ENCODE measurements at places on chromosomes 2 and 18.

GRCh38 chr2:158890296-158890905 is 78.0 kb upstream of the TANC1 start:
- DNase-seq, result no peak

GRCh38 chr2:190405070-190405469 is 3.1 kb upstream of the MFSD6 start:
- DNase-seq, result no peak

DNA sequence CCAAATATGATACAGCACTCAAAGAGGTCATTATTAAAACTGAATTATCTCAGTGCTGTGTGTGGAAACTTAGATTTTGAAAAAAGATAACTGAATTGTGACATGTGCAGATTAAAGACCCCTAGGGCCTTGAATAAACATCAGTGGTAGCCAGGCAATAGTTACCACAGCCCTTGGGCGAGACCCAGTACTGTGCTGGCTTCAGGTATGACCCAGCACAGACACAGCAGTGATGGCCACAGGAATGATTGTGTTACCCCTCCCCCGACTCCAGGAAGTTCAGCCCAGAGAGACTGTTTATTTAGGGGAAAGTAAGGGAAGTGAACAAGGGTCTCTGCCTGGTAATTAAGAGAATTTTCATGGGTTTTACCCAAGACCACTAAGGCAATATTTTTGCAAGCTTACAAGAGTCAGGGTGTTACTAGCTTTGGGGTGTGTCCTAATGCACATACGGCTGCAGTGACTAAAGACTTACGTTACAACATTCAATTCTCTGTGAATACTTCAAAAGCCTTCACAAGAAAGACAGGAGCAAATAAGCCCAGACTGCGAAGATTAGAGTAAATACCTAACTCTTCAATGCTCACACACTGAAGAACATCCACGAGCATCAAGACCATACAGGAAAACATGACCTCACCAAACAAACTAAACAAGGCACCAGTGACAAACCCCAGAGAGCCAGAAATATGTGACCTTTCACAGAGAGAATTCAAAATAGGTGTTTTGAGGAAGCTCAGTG is 28.2 kb upstream of the ITGAV start:
- DNase-seq, result no peak

DNA sequence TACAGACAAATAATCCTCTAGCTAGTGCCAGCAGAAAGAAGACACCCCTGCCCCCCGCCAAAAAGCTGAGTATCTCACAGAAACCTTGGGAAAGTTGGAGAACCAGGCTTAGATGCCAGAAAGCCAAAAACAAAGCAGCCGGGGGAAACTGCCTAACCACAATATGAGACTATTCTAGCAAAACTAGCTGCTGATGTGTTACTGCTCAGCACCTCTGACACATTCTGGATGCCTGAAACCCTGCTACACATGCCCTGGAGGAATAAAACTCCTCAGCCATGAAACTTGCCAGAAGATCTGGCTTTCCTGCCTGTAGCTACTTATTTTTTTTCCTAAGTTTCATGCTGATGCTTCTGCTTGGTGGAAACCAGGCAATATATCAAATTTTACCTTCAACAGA is 122.7 kb upstream of the GCFC2 start:
- DNase-seq, result no peak

GRCh38 chr2:147772781-147773180 is 72.0 kb upstream of the ACVR2A start:
- no peak for DNase-seq

DNA sequence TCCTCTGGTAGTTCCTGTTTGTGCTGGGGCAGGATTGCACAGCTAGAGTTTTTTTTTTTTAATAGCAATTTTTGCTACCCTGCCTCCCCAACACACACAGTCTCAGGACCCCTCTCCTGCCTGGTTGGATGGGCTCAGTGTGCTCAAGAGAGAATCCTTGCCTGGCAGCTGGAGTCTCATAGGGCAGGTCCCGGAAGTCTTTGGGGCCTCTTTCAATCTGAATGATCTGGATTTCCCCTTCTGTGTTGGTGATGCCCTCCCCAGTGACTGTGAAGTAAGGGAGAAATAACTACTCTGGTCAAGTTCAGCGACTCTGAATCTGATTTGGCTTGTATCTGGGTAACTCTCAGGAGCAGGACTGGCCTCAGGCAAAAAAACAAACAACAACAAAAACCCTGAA is 220.6 kb upstream of the LRRTM1 start:
- no peak for DNase-seq

GRCh38 chr2:26630669-26631360 is 10.4 kb downstream of the CIB4 start:
- no peak for DNase-seq

DNA sequence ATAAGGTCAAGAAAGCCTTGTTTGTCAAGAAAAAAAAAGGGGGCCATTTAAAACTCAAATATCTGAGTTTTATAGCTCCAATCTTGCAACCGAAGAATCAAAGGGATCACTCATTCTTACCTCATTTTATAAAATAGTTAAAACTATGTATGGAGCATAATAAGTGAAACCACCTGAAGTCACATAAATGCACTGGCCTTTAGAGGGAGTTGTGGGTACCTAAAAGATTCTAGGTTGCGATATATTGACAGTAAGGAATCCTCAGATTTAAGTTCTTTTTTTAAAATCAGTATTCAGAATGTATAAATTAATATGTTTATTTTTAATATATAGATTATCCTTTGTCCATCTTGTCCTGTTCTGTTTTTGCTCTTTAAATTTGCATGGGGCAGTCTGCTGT is 3.4 kb downstream of the ARHGAP28 start:
- DNase-seq, result no peak

DNA sequence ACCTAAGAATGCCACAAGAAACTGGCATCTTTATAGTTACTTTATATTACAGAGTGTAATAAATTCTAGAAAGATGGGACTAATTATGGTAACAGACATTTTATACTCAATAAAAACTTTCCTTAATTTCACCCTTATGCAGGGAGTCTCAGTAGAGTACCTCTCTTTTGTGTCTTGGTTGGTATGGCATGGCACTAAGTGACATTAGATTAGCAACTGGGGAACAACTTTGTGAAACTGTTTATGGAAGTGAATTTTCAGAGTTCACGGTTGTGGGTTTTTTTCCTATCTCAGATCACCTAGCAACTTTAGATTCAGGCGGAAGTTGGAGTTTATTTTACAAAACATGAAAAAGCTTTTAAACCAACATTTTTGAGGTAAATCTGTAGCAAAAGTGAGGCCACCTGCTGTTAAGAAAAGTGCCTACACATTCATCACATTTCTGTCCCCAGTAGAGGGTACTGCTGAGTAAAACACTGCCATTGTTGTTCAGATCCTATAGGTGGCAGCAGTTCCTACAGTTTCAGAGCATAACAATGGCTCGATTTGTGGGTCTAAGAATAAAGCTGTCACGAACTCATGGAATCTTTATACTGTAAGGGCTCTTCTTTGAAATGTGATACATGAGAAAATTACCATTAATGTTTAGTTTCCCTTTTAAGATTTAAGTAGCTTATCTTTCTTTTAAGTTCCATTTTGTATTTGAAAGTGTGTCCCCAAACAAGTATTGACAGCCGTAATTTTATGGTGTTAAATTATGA is 117.6 kb downstream of the CAMKMT start:
- peak; percentile 72 for DNase-seq

DNA sequence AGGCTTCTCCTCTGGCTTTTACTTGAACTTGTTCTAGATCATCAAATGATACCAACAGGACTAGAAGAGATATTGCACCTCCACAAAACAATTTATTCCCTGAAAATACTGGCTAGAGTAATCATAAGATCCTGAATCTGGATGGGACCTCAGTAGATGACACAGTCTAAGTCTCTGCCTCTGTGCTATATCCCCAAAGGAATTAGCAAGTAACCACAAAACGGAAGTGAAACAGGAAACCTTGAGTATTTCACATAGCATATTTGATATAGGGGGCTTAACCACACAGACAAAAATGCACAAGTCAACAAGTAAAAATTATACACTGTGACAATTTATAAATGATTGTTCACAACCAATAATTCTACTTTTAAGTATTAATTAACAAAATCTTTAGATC is 456.9 kb upstream of the TNP1 start:
- DNase-seq, result no peak

- DNase-seq, result no peak
These were observed 183.1 kb upstream of the MC4R start for GRCh38 chr18:60555625-60556024.

GRCh38 chr2:182763311-182763912 is 47.4 kb downstream of the DNAJC10 start:
- peak; percentile 36 for DNase-seq

GRCh38 chr18:67305466-67305865 is 211.1 kb downstream of the DSEL start:
- DNase-seq, result no peak

- peak; percentile 68 for DNase-seq
These were observed 22.7 kb downstream of the BCL11A start for GRCh38 chr2:60530660-60531281.

- DNase-seq, result no peak
These were observed 33.8 kb upstream of the TEX51 start for GRCh38 chr2:126864861-126865260.

DNA sequence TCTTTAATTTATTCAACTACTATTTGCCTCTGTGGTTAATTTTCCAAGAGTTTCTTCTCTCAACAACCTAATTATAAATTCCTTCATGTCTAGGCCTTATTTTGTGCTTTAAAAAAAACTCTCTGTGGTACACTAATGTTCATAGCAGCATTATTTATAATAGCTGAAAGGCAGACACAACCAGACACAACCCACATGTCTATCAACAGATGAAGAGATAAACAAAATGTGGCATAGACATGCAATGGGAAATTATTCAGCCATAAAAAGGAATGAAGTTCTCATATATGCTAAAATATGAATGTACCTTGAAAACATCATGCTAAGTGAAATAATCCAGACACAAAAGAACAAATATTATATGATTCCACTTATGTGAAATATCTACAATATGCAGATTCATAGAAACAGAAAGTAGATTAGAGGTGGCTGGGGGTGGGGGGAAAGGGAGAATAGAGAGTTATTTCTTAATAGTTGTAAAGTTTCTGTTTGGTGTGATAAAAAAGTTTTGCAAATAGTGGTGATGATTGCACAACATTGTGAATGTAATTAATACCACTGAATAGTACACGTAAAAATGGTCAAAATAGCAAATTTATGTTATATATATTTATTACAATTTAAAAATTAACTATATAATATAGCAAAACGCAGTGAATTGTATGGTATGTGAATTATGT is 28.1 kb upstream of the RASGRP3 start:
- no peak for DNase-seq

- DNase-seq, result no peak
These were observed 40.6 kb upstream of the RTTN start for GRCh38 chr18:70246061-70246466.

- no peak for DNase-seq
These were observed 220.8 kb downstream of the GALNT13 start for GRCh38 chr2:154092571-154092970.

- DNase-seq, result no peak
These were observed 23.5 kb upstream of the MFF start for GRCh38 chr2:227301523-227301922.

GRCh38 chr2:24971536-24972314 is at the start of gene DNAJC27:
Gene DNAJC27, minus strand, starts transcription at chr2:24971955. Its CDS starts 51 bp downstream, at chr2:24971904.
- peak; percentile 97 for DNase-seq

DNA sequence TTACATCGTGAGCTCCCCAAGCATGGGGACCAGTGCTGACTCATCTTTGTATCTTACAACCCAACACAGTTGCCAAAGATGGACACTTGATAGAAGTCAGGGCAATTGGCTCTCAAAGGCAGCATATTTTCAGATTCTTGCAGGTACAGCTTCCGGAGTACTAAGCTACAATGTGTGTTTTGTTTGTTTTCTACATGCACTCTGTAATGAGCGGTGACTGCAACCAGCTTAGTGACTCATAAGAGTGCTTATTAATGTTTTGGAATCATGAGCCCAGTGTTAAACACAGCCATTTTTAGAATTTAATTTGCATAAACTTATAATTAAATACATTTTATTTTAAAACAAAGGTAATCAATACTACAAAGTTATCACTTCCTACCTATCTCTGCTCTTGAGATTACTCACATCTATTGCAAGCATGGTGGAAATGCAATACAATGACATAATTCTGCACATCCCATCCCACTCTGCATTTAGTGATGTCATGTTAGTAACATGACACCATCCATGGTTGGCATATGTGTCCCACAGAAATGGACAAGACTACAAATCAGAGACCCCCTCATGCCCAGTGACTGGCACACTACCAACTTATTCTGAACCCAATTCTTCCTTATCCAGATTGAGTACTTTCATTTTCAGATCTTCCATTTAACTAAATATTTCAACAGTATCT is 399.8 kb upstream of the ST6GAL2 start:
- DNase-seq, result no peak

- DNase-seq, result no peak
These were observed 75.9 kb downstream of the TMEM163 start for GRCh38 chr2:134642938-134643337.

GRCh38 chr18:8151181-8151580 is 458.1 kb upstream of the RAB12 start:
- DNase-seq, result no peak

DNA sequence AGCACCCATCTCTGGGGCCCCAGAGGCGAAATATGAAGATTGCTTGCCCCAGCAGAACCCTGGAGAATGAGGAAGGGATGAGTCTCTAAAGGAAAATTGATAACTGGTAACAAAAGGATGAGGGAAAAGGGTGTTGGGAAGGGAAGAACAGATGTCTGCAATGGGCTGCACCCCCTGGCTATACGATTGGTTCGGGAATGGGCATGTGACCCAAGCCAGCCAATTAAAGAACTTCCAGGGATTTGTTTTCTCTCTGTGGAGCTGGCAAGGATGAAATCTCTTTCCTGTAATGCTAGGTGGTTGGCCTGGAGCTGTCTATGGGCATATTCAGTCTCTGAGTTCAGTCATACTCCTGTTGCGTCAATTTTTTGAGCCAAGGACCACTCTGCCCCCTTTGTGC is 12.8 kb upstream of the NPPC start:
- DNase-seq, result no peak

DNA sequence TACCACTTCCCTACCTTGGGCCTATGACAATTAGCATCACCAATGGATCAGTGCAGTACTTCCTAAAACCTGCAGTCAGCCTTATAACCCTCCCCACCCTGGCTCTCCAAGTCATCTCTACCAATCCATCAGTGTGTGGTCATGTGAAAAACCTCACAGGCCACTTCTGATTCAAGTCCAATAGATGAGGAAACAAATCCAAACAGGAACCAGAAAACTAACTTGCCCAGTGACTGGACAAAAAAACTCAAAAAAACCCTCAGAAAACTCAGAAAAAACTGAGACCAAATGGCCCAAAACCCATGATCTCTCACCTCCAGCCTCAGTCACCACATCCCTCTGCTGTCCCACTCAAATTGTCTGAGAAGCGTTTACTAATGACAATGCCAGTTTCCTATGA is 43.3 kb downstream of the TGFA start:
- DNase-seq, result no peak

- no peak for DNase-seq
These were observed 44.4 kb downstream of the PTPN2 start for GRCh38 chr18:12839526-12840196.

DNA sequence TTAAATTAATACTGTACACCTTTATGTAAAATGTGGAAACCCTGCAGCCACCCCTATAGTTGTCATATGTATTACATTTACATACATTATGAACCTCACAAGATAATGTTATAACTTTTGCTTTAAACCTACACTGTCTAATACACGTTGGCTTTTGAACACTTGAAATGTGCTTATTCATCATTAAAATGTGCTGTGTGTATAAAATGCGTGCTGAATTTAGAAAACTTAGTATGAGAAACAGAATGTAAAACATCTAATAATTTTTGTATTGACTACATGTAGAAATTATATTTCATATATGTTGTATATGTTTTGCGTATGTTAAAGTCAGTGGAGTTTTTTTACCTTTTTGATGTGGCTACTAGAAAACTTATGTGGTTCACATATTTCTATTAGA is 68.8 kb downstream of the MAPRE2 start:
- no peak for DNase-seq
